ENCODE measurements at places on chromosomes 11 and 22. TPM values are rescaled to one million over a fixed set of nuclear protein-coding genes. Genes with fewer than 3 reads are reported as not detected.

The RBMXL2 gene
- polyA plus RNA-seq: 0.24 TPM

The RAG2 gene
- 0.94 TPM for polyA plus RNA-seq

The MMP8 gene
- polyA plus RNA-seq: not detected

The PANX1 gene
- polyA plus RNA-seq: 23.0 TPM

The RIMBP3C gene
- 0.47 TPM for polyA plus RNA-seq

The SAA4 gene
- not detected for polyA plus RNA-seq

The RASD2 gene
- polyA plus RNA-seq: 2.2 TPM

The POU2AF2 gene
- not detected for polyA plus RNA-seq

The SCN3B gene
- 1.6 TPM for polyA plus RNA-seq

Measured in renal pelvis (tissue), 12 donors.